ENCODE measurements at places on chromosomes 5 and 9.

- DNase-seq, result no peak
Measured at GRCh38 chr9:31040564-31040963, 1343.9 kb upstream of the ACO1 start.

DNA sequence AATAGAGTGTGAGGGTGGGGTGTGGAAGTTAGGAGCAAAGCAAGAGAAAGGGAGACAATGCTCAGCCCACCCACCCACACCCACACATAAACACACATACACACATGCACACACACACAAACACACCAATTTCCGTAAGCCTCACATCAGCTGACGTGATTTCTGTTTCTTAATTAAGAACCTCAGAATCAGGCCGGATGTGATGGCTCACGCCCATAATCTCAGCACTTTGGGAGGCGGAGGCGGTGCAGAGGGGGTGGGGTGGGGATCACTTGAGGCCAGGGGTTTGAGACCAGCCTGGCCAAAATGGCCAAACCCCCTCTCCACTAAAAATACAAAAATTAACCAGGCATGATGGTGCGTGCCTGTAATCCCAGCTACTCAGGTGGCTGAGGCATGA lies 26.4 kb upstream of the PIK3R1 start:
- DNase-seq, result no peak

DNA sequence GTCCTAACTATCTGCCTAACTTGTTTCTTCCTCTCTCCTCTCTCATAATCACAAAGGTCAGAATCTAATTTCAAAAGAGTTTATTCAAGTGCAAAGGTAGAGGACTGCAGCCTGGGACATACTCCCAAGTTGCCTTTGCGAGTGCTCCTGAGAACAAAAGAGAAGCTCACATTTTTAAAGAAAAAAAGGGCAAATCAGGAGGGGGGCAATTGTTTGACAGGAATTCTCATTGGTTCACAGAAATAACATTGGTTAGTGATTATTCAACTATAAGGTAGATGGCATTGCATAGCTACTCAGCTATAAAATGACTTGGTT lies 108.1 kb upstream of the RAI14 start:
- no peak for DNase-seq

DNA sequence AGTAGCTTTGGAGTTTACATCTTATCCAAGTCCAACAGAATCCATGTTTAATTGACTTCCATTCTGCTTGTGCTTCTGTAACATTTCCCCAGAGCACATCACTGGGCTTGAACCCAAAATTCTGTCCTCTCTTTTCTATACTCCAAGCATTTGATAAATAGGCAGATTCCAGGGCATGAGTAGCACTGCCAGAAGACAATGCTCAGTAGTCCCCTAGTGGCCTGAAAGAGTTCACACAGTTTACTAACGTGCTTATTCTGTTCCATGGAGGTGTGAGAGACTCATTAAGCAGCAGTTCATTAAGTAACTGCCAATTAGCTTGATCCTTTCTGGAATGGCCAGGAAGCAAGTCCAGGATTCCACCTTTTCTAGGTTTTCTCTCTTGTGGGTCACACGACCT lies 9.4 kb upstream of the GABRA6 start:
- no peak for DNase-seq

GRCh38 chr9:121672986-121673385 lies 21.6 kb downstream of the DAB2IP start:
- no peak for DNase-seq
